ENCODE measurements at places on chromosomes 1 and 21.

- DNase-seq: no peak
These were observed 10.1 kb upstream of the LRRC38 start for GRCh38 chr1:13523780-13524477.

DNA sequence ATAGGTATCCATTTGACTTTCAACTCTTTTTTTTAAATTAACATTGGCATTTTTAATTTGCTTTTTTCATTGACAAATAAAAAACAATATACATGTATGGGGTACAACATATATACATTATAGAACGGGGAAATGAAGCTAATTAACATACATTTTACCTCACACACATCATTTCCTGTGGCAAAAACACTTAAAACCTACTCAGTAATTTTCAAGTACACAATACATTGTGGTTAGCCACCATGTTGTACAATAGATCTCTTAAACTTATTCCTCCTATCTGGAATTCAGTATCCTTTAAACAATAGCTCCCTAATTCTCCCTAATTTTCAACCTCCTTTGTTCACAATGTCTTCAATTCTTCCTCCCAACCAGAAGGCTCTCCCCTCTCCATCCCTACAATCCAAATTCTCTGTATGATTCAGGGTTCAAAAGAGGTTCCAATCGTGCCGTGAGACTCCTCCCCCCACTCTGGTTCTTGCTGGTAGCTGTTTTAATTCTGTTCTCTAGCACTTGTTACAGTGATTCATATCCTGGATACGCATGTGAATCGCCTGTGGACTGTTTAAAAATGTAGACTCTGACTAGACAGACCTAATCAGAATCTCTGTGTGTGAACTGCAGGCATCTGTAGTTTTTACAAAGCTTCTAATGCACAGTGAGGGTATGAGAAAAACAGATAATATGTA is 87.6 kb upstream of the DUSP10 start:
- no peak for DNase-seq

DNA sequence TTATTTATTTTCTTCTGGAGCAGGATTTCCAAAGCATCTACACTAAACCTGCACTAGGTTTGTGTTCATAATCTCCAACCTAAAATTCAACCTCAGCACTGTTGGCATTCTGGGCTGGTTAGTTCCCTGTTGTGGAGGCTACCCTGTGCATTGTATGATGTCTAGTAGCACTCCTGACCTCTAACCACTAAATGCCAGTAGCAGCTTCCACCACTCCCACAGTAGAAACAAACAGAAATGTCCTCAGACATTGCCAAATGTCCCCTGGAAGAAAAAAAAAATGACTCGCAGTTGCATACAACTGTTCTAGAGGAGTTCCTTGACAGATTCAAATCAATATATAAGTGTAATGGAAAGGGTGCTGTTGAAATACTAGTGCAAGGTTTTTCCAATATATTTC is 18.9 kb downstream of the GRIK1 start:
- no peak for DNase-seq

DNA sequence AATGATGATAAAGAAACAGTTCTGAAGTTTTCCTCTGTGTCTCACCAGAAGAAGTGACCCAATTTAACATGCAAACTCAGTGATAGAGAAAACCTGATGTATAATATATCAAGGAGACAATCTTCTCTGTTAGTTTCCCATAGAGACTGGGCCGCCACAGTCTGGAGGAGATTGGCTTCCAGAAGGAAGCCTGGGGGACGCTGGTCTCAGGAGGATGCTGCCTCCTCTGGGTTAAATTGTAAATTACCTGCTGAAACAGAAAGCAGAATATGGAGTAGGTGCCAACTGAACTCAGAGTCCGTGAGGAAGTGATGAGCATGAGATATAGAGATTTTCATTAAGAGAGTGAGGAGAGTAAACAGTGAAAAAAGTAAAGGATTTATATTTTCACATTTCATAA is 15.8 kb downstream of the OR14I1 start:
- DNase-seq: no peak

DNA sequence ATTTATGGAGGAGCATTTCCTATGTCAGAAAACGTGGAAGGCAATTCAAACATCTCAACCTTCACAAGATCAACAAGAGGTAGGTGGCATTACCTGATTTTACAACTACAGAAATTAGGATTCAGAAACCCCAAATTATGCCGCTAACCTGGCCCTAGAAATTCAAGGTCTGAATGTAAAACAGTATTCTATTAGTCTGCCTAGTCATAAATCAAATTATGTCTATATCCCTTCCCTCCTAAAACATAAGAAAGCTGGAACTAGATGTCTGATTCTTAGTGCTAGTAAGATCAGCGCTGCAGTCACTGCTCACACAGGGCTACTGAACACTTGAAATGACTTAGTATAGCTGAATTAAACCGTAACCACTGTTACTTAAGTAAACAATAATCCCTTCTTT is 1.4 kb downstream of the TOMM20 start:
- DNase-seq: no peak

GRCh38 chr1:26626994-26627393 is 68.8 kb upstream of the ARID1A start:
- DNase-seq: no peak

DNA sequence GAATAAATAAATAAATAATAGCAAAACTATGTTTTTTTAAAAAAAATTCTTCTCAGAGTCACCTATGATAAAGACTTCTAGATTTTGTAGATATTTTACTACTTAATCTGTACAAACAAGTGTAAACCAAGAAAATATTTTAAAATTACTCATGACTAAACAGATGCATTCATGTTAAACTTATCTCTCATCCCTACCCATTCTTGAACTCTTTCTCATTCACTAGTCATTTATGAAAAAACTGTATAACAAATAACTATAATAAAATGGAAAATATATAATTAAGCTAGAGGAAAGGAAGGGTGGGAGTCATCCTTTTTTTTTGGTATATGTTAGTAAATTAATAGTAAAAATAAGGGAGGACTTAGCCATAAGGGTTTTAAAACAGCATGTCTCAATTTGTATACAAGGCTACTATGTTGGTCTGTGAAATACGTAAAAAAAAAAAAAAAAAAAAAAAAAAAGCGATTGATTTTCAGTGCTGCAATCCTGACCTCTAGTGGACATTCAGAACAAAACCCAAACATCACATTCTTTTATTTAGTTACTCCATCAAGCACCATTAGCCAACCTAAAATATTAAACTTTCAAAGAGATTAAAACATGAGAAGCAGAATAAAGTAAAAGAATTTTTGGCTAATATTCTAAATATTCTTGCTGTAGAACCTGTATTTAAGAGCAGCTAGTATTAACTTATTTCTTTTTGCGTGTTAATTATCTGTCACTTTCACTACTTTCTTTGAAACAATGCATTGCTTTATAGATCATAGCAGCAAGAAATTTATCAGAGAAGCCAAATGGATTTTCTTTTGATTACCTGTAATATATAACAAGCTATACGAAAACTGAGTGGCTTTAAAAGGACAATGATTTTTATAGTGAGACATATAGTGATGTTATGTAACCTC is 255.8 kb upstream of the CACYBP start:
- no peak for DNase-seq

DNA sequence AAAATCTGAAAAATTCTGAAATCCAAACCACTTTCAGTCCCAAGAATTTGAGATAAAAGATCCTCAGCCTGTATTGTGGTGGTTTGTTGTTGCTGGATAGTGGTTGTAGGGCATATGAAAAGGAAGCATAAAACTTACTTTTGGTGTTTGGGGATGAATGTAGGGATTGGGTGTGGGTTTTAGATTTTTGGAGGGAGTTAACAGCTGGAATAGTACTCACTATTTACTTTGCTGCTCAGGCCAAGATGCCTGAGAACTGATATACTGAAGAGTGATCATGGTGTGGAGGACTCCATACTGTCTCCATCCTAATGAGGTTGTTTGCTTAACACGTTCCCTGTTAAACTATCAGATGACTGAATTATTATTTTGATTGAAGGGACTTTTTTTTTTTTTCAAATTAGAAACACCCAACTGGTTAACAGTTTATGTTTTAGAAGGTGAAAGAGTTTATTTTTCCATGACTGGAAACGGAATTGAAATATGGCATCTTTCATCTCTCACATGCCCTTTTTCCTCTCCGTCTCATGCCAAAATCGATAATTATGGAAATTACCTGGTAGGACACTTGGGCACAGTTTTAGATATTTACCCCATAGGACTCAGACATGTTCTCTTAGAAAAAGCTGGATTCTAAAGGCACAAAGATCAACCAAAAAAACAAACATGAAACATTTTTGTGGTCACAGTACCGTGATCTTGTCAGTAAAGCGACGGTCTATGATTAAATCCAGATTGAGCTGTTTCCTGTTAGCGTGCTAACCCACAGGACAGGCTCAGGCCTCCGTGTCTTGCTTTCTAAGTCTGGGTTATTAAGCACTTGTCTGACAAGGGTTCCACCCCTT is 37.3 kb downstream of the RGL1 start:
- no peak for DNase-seq

DNA sequence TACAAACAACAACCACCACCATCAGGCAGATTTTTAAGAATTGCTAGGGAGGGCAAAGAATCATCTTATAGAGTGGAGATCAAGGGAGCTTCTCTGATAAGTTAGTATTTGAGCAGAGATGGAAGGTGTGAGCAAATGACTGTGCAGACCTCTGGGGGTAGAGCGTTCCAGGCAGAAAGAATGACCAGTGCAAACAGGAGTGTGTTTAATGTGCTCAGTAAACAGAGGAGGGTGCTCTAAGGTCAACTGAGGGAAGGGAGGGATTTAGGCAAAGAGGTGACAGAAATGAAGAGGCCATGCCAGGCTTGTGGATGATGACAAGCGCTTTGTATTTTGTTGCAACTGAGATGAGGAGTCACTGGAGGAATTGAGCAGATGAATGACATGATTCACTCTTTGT is 172.5 kb upstream of the GJB5 start:
- no peak for DNase-seq

DNA sequence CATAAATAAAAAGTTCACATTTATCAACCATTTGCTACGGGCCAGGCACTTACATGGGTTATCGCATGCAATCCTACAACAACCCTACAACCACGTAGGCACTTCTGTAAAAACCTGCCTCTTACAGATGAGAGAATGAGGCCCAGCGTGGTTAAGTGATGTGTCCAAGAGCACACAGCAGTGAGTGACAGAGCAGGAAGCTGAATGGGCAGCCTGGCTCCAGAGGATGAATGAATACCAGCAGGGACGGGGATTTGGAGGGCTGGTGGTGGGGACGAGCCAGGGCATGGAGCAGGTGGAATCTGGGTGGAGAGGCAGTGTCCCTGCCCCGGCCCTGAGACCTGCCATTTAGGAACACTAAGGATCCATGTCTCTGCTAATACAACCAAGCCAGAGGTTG is 35.5 kb downstream of the SYF2 start:
- no peak for DNase-seq

DNA sequence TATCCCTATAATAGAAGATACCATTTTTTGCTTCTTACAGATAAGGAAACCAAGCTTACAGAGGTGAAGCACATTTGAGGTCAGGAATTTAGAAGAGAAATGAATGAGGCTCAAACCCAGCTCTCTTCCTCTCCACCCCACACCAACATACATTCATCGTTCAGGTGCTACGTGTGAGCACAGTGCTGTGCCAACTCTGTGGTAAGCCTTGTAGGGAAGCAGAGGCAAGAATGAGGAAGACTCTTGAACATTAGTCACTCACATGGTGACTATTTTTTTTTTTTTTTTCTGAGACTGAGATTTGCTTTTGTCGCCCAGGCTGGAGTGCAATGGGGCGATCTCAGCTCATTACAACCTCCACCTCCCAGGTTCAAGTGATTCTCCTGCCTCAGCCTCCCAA is 314.0 kb downstream of the NTNG1 start:
- DNase-seq: no peak

GRCh38 chr1:53704804-53705445 is 34.0 kb downstream of the GLIS1 start:
- no peak for DNase-seq

DNA sequence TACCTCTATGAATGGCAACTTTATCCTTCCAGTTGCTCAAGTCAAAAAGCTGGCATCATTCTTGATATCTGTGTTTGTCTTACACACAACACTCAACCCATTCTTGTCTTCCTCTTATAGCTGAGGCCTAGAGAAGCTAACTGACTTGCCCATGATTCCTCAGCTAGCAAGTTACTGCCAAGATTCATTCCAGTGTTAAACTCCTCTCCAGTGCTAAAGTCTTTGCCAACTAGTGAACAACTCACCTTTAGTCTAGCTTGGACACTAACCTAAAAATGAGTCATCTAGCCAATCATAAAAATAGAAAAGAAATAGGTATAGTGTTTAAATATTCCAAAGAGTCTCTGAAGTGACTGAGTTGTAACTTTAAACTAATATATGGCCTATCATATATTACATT is 45.6 kb upstream of the RGS2 start:
- DNase-seq: no peak

- no peak for DNase-seq
These were observed 529.3 kb downstream of the MATN1 start for GRCh38 chr1:30194046-30194619.

DNA sequence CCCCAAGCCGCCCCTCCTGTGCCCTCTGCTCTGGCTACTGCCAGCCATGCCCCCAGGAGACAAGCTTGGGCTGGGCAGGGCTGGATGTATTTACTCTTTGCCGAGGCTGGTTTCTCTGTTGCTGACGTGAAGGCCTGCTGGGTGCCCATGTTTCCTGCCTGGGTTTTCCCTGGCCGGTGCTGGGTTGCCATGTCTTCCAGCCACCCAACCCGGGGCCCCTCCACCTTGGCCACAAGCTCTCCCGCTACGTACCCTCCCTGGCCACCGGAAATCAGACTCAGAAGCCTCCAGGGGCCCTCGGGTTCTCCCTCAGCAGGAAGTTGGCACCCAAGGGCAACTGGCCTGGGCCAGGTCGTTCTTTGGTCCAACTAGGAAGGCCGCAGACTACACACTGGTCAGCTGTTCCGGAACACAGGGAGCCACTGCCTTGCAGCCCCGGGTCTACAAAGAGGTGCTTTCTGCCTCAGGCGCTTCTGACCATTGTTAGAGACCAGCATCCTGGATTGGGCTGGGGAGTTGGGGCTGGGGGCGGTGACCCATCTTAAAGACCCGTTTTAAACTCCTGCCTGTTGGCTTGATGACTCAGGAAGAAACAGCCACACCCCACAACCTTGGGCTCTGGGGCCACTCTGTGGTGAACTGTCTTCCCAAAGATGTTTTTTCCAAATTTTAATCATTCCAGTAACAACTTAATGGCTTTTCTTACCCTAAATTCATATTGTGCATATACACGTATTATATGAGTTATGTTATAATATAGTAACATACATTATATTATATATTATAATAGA is 71.2 kb upstream of the RUNX3 start:
- DNase-seq: no peak

DNA sequence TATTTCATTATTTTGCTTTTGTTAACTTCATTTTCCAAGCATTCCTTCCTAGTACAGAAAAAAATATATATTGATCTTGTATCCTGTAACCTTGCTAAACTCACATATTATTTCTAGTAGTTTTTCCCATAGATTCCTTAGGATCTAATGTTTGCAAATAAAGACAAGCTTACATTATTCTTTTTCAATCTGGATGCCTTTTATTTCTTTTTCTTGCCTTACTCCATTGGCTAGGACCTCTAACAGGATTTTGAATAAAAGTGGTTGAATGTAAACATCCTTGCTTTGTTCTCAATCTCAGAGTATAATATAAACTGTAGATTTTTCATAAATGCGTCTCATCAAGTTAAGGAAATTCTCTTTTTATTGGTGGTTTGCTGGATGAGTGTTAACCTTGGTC is 74.5 kb upstream of the GUCA2A start:
- DNase-seq: no peak
